ENCODE measurements at places on chromosomes 7 and 10. TPM values are rescaled to one million over a fixed set of nuclear protein-coding genes. Genes with fewer than 3 reads are reported as not detected.

DNA sequence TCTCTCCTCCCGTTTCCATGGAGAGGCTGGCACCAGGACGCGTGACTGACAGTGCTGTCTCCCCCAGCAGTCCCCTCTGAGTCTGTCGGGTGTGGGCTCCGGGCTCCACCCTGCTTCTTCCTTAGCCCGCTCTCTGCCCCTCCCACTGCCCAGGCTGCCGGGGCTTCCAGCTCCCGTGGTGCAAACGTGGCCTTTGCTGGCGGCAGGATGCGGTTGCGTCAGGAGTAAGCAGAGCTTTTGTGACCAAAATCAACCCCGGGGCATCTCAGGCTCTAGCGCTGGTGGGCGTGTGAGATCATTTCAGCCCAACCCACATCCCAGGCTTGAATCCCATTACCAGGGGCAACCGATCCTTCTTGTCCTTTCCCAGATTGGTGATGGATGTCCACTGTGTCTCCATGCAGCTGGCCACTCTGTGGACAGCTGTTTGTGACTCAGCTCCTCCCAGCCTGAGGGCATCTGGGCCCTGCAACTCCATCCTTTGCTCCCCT is 28.2 kb downstream of the PTPRE start:
- no peak for DNase-seq

GRCh38 chr10:98449287-98449686 is 2.6 kb upstream of the HPS1 start:
- DNase-seq, result no peak

- DNase-seq, result peak; percentile 79
Measured at GRCh38 chr7:106178593-106179134, 66.6 kb upstream of the SYPL1 start.

GRCh38 chr10:120891365-120891764 is 40.2 kb downstream of the WDR11 start:
- DNase-seq, result no peak

DNA sequence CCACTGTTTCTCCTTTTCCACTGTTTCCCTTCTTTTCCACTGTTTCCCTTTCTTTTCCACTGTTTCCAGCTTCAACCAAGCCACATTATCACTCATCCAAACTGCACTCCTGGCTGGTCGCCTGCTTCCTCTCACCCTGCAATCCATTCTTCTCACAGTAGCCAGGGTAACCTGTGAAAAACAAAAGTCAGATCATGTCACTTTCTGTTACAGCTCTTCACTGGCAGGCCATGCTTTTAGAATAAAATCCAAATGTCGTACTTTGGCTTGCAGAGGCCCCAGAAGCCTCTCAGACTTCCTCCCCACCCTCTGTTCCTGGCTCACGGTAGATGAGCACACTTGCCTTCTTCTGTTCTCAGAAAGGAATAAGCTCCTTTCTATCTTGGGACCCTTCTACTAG is 33.9 kb downstream of the STARD3NL start:
- DNase-seq, result no peak

DNA sequence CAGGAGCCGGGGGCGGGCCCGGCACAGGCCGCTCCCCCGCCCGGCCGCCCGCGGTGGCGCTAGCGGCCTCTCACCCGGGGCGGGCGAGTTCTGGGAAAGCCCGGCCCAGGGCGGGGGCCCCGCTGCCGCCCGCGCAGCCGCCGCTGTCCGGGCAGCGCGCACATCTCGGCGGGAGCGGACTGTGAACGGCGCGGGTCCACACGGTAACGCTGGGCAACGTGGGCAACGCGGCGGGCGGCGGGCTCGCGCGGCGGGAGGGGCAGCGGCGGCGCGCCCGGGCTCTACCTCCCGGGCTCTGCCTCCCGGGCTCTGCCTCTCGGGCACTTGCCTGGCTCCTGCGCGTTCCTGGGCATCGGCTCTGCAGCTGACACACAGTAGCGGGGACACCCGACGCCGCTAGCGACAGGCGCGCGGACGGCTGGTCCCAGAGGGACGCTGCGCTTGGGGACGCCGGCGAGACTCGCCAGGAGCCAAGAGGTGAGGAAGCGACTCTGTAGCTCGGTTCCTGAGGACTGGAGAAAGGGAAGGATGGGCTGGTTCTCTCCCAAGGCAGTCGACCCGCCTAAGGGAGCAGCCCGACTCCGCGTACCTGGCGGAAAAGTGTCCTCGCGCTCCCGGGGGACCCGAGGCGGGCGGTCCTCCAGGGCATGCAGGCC is at the start of gene PLCE1:
TSS of gene PLCE1 (plus strand) at position 150 of the 656 bp plus-strand sequence. CDS start 37,116 bp downstream, outside the sequence.
- DNase-seq, result no peak

- DNase-seq, result no peak
Measured at GRCh38 chr7:64869121-64869725, 33.9 kb upstream of the ZNF273 start.

- DNase-seq, result no peak
Measured at GRCh38 chr10:80767963-80768362, 230.3 kb downstream of the SH2D4B start.

DNA sequence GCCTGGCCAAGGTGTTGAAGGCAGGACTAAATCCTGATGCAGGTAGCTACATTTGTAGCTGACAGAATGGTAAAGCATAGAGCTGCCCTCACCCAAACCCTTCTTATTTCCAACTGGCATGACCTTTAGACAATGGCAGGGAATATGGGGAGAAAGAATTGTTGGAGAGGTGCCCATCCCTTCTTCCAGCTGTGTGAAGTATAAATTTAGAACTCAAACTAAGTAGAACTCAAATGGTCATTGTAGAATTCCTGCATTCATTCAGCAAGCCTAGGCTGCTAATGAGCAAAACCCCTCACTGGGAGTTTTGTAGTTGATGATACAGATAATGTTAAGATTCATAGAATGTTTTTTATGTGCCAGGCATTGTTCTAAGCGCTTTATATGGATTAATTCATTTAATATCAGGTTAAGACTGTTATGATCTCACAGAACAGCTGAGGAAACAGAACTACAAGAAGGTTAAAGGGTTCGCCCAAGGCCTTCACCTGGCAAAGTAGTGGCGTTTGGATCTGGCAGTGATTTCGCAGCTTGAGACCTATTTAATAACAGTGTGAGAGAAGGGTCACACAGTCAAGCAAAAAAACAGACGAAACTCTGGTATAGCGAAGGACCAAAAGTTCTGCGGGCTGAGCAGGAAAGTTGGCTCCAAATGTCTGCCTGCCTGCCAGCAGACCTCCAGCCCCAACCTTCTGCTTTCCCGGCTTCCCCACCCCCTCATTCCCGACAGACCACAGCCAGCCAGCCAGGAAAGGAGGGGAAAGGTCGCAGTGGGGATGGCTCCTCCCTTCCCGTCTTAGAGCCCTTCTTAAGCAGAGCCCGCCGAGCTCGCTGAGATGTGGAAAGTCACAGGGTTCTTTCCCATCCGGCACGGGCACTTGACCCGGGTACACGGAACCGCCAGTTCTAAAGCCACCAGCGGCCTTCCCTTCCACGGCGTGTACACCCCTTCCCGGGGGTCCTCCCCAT is 1.6 kb upstream of the HILPDA start:
- no peak for DNase-seq

GRCh38 chr10:110456046-110456445 is 41.7 kb upstream of the DUSP5 start:
- peak; percentile 75 for DNase-seq

- peak; percentile 87 for DNase-seq
Measured at GRCh38 chr7:139328375-139328774, 12.8 kb upstream of the FMC1 start.

DNA sequence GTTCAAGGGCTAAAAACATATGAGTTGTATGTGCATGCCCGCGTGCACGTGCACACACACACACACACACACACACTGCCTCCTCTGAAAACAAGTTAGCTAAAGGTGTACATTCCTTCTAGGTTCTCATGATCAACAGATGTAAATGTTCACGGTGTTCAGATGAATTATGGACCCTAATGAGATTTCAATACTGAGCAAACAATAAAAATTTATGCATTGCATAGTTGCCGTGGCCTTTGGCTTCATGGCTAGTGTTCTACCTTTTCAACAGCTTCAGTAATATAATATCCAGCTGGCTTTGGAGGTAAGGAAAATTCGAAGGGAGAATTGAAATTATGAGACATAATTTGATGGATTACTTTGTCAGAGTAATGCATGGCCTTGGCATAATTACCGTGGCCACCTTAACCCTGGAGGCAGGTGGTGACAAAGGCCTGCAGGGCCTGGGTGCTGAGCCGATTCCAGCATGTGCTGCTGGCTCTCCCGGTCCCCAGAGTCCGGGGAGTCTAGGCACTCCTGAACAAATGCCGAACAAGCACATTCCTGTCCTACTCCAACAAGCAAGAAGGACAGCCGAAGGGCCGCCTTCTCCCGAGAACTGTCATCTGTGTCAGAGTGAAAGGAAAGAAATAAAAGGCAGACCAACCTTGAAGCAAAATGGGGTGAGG is 166.6 kb upstream of the TCF7L2 start:
- DNase-seq, result no peak

The SRGN gene
- total RNA-seq, result 2.3 TPM

The RNF32 gene
- 3.6 TPM for total RNA-seq

The RSPH10B2 gene
- not detected for total RNA-seq

The AKR1C1 gene
- total RNA-seq, result 4.3 TPM

The ZNF736 gene
- total RNA-seq, result 9.2 TPM

Measured in MCF 10A (cell line).